ENCODE measurements at places on chromosomes 11 and 22. TPM values are rescaled to one million over a fixed set of nuclear protein-coding genes. Genes with fewer than 3 reads are reported as not detected.

The SAA2 gene
- 0.08 TPM for total RNA-seq

The ME3 gene
- 55.0 TPM for total RNA-seq

The ACR gene
- not detected for total RNA-seq

The MMP3 gene
- 0.08 TPM for total RNA-seq

The TSPAN32 gene
- total RNA-seq = 0.12 TPM

The MUC15 gene
- total RNA-seq = not detected

The DNAJB7 gene
- not detected for total RNA-seq

The MRGPRX3 gene
- total RNA-seq = not detected

The MAPK8IP2 gene
- 0.12 TPM for total RNA-seq

The RIMBP3B gene
- total RNA-seq = not detected

The C11orf16 gene
- not detected for total RNA-seq

The ANO3 gene
- 0.23 TPM for total RNA-seq

The HDHD5 gene
- total RNA-seq = 39.7 TPM

The E2F8 gene
- total RNA-seq = 0.08 TPM

The GSTT2B gene
- total RNA-seq = 9.5 TPM

The FOLR2 gene
- not detected for total RNA-seq

The KCNK4 gene
- total RNA-seq = not detected

The HSPB2 gene
- 1.9 TPM for total RNA-seq

The C22orf31 gene
- total RNA-seq = not detected

The BIK gene
- total RNA-seq = not detected

The LGALS1 gene
- total RNA-seq = 13,609 TPM

The ASCL2 gene
- not detected for total RNA-seq

The CTTN gene
- total RNA-seq = 352 TPM

The PPARA gene
- total RNA-seq = 10.7 TPM

The MYO7A gene
- total RNA-seq = 0.23 TPM

The ZNF143 gene
- total RNA-seq = 73.7 TPM

The KCNA4 gene
- total RNA-seq = 0.59 TPM

The KLHL35 gene
- total RNA-seq = 3.3 TPM

The LINC01488 gene
- 0.08 TPM for total RNA-seq

The CRACR2B gene
- total RNA-seq = 0.45 TPM

The PPFIBP2 gene
- total RNA-seq = 37.8 TPM

The PITPNM1 gene
- 28.7 TPM for total RNA-seq

The CDC42EP1 gene
- total RNA-seq = 3.2 TPM

The KCNC1 gene
- total RNA-seq = not detected
